ENCODE measurements at places on chromosomes 5 and 9. TPM values are rescaled to one million over a fixed set of nuclear protein-coding genes. Genes with fewer than 3 reads are reported as not detected.
A peak's percentile ranks its signal among the peaks of the same experiment; 100 is the strongest.

- DNase-seq: no peak
Measured at GRCh38 chr5:39519566-39520231, 94.9 kb upstream of the DAB2 start.

GRCh38 chr5:56319526-56320181, 86.5 kb upstream of the ANKRD55 start:
- no peak for DNase-seq

DNA sequence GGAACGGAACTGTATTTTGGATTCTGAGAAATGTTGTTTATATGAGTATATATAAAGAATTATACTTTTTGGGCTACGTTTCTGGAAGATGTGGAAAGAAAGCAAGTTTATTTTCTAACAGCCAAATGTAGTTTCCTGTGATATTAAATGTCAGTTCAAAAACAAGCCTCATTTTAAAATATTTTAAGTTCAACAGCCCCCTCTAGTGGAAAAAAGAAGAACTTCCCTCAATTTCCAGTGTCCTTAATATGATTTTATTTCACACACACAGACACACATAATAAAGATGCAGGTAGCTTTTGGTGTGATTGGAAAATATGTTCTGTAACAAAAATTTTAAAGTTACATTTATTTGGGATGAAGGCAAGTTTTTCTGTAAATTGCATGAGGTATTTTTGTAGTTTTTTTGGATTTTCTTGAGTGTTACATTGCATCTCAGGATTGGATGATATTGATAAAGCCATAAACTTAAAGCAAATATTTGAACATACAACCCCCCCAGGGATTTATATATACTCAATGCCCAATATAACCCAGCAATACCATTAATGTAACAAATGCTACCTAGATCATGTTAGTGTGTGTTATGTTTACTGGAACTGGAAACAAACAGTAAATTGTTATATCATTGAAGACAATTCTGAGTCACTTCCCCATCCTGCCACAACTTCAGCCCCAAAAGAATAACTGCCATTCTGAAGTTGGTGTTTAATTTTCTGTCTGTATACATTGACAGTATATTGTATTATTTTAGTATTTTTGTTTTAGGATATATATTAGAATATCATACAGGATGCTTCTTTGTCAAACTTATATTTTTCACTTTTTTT, 54.0 kb downstream of the CCDC171 start:
- DNase-seq: no peak

DNA sequence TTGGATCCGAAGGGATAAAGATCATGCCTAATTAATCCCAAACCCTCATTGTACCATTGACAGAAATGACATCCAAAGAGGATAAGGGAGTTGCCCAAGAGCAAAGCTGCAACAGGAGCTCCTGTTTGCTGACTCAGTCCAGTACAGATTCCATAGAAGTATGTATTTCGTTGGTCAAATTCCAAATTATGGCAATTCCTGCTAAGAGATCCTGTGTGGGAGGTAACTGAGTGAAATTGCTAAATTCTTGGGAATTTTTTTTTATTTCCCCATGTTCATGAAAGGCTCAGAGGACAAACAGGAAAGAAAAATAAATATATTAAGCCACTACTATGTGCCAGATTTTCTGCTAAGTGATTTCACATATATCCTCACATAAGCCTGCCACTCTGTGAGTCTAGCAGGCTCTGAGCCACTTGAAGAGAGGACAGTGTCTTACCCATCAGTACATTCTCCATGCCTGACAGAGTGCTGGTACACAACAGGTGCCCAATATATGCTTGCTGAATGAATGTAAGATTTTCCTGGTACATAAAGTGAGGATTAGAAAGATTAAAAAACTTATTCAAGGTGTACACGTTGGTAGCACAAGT, 132.7 kb downstream of the GLIS3 start:
- no peak for DNase-seq

GRCh38 chr9:126084008-126084407, 242.6 kb upstream of the MVB12B start:
- DNase-seq: no peak

KLHL3 gene
- 5.7 TPM for total RNA-seq

GRCh38 chr9:128078504-128079434, 10.7 kb downstream of the SLC25A25 start:
- DNase-seq: no peak

TMED7 gene
- 66.8 TPM for total RNA-seq

HAPLN1 gene
- total RNA-seq: 2.9 TPM

GRCh38 chr9:96383165-96383942, at the start of gene SLC35D2:
SLC35D2 (minus strand) TSS chr9:96383711; CDS start chr9:96383634, 77 bp downstream.
- DNase-seq: peak; percentile 69

DNA sequence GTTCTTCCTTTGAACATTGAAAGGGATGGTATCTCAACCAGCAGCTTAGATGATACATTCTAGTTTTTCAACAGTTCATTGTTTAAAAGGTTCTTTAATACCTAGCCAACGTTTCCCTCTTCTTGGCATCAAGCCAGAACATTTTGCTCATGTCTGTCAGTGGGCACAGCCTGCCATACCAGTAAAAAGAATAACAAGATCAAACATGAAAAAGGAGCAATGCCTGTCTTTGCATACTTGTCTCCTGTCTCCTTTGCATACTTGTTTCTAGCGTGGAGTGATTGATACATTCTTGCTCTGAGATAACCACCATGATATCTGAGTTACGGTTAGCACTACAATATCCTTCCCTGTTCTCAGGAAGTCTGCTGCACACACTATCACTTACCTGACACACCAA, 248.6 kb upstream of the DAPK1 start:
- DNase-seq: no peak

DAB2 gene
- total RNA-seq: 1.4 TPM

DNA sequence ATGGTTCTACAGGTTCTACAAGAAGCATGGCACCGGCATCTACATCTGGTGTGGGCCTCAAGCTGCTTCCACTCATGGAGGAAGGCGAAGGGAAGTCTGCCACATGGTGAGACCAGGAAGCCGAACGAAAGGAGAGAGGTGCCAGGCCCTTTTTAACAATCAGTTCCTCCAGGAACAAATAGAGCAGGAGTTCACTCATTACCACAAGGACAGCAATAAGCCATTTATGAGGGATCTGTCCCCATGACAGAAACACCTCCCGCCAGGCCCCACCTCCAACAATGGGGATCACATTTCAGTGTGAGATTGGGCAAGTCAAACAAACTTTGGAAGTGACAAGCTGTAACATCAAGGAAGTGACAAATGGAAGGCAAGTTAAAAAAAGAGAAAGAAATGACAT, 95.5 kb upstream of the PTPN3 start:
- no peak for DNase-seq

- peak; percentile 44 for DNase-seq
Measured at GRCh38 chr5:97297063-97297703, 114.1 kb upstream of the RIOK2 start.

DNA sequence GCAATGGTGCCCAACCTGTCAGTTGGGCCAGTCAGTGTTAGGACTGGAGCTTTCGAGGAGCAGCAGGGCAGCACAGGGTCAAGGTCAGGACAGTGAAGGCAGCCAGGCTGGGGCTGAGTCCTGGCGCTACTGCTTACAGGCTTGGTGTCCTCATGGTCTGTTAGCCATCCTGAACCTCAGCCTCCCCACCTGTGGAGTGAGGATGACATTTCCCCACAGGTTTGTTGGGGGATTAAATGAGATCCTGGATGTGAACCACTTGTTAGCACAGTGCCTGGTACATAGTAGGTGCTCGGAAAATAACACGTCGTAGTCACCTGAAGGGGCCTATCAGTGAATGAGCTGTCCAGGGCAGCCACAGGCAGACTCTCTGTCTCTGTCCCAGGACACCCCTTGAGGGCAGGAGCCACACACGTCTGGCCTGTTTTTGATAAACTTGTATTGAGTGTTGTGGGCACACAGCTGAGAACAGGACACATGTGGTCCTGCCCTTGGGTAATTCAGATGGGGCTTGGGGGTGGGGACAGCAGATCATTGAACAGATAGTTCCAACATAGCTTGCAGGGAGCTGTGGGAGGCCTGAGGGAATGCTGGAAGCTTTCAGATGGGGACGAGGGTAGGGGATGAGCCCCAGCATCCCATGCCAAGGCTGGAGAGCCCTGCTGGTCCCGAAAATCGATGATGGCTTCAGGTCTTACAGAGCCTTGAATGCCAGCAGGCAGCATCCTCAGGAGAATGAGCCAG, 69.3 kb downstream of the AMBP start:
- no peak for DNase-seq

- no peak for DNase-seq
Measured at GRCh38 chr5:91074615-91075014, 308.5 kb downstream of the ARRDC3 start.

DNA sequence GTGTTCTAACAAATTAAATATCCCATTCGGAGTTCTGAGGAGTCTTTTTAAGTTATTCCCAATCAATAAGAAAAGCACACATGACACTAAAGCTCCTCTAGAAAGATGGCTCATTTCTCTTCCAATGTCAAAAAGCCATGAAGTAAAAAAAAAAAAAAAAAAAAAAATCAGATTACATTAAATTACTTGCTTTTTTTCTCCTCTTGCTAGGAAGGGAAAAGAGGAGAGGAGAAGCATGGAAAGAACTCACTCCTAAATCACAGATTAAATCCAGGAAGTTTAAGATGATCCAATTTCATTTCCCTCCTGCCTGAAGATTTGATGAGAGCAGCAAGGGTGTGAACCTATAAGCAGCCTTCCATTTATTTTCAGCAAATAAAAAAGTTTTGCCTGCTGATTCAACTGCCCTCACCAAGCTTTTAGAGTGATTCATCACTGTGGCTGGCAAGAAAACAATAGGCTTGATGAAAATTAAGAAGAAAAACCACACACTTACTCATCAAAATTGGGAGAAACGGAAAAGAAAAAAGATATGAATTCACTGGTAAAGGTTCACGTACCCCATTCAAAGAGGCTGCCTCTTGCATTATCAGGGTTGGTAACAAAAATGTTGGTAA, 19.7 kb downstream of the MYO10 start:
- DNase-seq: no peak

DNA sequence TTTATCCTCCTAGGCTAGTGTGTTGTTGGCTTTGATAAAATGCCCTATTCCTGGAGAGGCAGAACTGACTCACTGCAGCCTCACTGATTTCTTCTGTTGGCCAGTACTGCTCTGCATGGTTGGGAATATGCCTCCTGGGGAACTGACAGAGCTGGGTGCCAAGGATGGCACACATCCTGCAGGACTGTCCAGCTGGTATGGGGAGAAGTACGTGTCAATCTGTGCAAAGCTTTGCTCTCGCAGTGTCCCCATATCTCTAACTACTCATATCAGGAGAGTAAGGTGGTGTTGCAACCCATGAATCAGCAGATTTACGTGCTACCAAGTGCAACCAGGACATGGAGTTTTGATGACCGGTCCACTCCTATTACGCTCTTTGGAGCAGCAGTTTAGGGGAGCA, 74.7 kb downstream of the TEK start:
- no peak for DNase-seq

Measured in glutamatergic neuron (in vitro differentiated cells).